NCI-H510A (cell line): ENCODE measurements at places on chromosomes 6 and 20.

GRCh38 chr6:4280707-4281106 is 145.3 kb upstream of the ECI2 start:
- no peak for DNase-seq

DNA sequence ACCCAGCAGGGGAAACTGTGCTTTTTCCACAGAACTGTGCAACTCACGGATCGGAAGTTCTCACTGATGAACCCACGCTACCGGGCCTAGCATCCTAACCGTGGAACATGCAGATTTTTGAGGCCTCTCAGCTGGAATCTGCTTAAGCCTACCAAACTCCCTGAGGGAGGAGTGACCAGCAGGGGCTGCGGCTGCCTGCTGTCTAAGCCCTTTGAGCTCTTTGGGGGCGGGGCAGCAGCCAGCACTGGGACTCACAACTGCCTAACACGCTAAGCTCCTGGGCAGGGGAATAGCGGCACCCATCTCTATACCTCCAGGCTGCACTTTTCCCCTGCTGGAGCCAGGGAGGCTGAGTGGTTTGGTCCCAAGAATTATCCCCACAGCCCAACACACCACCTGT is 20.4 kb upstream of the METTL24 start:
- no peak for DNase-seq

DNA sequence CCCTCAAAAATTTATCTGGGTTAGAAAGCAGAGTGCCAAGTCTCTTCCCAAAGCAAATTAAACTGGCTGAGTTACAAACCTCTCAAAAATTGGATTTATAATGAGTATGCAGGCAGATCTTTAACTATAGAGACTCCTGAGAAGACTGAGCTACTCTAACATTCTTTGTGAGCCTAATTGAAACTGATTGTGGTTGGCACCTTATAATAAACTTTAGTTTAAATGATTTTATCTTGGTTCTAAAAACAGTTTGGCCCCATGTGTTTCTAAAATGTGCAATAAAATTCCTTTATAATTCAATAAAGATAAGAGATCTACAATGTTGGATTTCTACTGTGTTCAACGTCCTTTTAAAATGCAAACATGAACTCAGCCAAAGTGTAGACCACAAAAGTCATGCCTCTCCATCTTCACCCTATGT is 480.2 kb upstream of the RNF217 start:
- no peak for DNase-seq

GRCh38 chr6:42766163-42766670 is 15.6 kb upstream of the BICRAL start:
- DNase-seq: no peak

DNA sequence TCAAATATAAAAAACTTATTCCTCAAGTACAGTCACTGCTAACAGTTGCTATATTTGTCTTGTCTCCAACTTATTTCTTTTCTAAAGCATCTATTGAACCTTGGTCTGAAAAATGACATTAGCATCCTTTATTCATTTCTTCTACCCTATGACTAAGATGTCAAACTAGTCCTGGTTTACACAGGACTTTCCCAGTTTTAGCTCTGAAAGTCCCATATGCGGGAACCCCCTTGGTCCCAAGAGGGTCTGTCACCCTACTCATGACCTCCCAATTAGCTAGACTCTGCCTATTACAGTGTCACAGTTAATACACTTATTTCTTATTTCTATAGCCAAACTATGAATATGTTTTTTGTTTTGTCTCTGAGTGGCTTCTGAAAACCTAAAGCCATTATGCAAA is 37.1 kb downstream of the PLEKHG1 start:
- no peak for DNase-seq

DNA sequence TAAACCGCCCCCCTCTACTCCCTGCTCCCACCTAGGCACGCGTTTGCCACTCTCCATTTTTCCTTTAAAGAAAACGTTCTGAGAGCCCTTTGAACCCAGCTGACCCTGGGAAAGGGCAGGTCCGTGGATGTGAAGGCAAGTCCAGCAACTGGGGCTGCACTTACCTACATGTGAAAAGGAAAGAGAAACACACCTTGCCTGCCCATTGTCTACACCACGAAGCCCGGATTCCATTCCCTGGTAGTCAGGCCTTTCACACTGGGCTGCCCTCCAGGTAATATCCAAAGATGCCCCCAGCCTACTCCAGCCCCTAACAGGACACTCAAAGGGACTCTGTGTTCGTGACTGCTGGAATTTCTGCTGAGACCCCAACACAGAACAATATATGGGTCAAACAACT is 94.4 kb downstream of the CD83 start:
- no peak for DNase-seq

DNA sequence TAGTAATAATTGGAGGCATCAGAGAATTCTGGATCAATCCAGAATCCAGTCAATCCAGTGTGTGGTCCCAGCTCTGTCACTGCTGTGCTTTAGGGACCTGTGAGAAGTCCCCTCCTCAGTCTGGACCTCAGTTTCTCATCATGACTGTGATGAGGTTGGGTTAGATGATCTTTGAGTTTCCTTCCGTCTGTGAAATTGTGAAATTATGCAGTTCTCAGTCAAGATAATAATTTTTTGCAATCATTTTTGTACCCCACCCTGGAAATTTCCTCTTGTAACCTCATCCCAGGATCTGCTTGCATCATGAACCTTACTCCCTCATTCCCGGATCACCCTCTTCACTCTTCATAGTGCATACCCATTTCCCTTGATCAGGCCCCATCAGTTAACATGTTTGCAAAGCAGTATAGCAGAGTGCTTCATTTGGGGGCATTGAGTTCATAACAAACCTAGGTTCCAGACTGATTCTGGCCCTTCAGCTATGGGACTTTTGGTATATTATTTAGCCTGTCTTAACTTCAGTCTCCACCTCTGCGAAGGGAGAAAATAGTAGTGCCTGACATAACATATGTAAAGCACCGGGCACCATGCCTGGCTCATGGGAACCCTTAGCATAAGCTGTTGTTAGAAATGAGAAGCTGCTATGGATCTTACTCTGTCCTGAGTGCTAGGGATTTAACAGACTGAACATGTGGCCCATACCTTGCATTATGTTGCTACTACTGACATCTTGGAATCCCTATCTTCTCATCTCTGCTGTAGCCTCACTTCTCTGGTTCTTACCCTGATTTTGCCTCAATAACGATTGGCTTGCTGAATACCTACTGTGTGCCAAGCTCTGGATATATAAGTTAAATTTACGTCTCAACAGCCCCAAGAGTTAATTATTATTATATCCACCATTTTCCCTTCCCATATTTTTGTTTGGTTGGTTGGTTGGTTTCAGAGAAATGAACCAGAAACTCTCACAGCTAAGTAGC is 1.3 kb downstream of the ZNF76 start:
- no peak for DNase-seq
